ENCODE measurements at places on chromosomes 3 and 15.

GRCh38 chr3:59558906-59559720, 509.3 kb upstream of the CFAP20DC start:
- DNase-seq, result no peak

- DNase-seq, result no peak
These were observed 2.3 kb downstream of the ITPR1 start for GRCh38 chr3:4495294-4496086.

DNA sequence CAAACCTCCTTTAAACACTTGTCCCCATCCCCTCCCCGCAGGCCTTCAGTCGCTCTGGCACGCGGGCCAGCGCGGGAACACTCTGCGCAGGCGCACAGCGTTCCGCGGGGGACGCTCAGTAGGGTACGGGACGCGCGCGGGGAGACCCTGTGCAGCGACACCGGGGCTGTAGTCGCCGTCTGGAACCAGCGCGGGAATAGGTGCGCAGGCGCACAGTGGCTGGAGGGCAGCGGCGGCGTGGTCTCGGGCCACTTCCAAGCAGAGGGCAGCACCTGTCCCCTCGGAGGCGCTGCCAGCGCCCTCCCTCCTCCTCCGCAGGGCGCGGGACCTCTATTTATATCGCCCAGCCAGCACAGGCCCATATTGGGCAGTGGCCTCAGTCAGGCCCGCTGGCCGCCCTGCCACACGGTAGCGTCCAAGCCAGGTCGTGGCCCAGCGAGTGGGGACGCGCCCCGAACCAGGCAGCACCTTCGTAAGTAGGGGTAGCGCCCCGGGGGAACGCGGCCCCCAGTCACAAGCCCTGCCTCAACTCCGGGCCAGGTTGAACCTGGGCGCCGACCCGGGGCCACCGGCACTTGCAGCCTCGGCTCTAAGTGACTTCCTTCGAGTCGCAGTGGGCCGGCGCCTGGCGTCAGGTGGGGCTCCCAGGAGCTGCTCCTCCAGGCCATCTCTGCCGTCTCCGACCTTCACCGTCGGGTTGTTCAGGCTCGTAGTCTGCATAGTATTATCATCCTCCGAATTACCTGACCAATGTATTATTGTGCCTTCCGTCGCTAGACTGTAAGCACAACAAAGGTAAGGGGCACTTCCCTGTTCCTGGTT, at the start of gene KBTBD12:
Gene KBTBD12, plus strand, starts transcription at position 118 of the 822 bp plus-strand sequence. CDS start 7,830 bp downstream, outside the sequence.
- DNase-seq, result no peak

GRCh38 chr3:56890448-56891091, 88.8 kb upstream of the ARHGEF3 start:
- DNase-seq, result peak; percentile 40

DNA sequence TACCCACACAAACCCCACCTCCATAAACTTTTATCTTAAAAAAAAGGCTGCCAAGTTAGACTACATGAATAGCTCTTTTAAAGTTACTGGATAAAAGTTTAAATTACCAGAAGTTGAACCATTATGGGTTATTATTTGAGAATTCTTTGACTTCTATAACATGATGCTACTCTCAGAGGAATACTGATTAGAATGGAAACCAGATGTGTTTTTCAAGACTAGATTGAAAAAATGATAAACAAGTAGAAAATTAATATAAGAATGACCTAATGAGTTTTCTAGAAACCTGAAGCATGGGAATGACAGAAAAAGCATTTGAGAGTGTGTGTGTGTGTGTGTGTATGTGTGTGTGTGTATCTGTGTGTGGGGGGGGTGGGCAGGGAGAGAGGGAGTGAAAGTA, 12.4 kb upstream of the FGF7 start:
- DNase-seq, result no peak
